OCI-M1 (cell line): ENCODE measurements at places on chromosomes 3 and 15.

DNA sequence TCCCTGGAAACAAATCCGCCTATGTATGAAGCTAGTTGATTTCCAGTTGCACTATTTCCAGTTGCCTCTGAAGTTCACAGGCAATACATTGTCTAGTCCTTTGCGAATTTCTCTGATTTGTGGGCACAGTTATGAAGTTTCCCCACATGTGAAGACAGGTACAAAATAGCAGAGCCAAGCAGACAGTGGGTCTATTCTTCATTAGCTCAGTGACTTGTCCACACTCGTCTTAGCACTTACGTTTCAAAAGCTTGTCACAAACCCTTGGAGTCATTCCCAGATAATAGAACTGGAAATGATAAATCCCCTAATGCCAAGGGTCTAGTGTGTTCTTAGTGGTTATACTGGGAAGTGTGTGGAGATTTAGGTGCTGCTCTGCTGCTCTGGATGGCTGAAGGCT is 14.5 kb downstream of the SRPRB start:
- DNase-seq: no peak

DNA sequence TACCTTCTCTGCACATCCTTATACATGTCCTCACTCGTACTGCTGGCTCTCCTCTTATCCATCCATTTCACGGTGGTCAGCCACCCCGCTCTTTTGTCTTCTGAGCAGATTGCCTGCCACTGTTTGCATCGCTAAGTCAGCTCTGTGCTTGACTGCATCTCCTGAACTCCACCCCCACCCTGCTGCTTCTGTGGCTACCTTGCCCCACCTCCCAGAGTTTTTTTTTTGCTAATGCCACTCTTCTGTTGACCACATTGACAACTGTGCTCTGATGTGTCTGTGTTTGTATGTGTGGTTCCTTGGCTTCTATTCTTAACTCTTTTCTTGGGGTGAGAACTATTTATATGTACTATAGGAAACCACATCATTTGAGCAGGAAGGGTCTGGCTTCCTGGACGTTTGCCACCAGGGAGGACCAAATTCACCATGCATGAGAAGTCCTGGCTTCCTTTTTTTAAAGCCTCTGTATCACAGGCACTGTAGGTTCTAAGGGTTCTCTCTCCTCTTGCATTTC is 12.8 kb upstream of the MTMR10 start:
- no peak for DNase-seq

DNA sequence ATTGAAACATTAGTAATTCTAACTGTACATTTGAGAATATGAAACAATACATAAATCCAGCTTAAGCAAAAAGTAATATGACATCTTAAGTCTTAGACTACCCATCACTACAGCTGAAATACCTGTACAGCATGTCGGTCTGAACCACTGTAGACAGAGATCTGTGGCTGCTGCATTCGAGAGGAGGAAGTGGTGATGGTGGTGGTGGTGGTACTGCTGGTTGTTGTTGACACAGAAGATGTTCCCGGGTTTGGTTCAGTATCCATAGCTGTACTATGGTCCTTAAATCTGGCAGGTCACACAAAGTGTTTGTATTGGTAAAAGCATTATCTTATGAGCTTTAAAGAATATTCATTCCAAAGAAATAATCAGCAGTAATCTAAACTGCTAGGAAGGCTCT is 2.9 kb downstream of the PHC3 start:
- DNase-seq: no peak

- no peak for DNase-seq
Measured at GRCh38 chr3:19961960-19962359, 15.1 kb downstream of the RAB5A start.

DNA sequence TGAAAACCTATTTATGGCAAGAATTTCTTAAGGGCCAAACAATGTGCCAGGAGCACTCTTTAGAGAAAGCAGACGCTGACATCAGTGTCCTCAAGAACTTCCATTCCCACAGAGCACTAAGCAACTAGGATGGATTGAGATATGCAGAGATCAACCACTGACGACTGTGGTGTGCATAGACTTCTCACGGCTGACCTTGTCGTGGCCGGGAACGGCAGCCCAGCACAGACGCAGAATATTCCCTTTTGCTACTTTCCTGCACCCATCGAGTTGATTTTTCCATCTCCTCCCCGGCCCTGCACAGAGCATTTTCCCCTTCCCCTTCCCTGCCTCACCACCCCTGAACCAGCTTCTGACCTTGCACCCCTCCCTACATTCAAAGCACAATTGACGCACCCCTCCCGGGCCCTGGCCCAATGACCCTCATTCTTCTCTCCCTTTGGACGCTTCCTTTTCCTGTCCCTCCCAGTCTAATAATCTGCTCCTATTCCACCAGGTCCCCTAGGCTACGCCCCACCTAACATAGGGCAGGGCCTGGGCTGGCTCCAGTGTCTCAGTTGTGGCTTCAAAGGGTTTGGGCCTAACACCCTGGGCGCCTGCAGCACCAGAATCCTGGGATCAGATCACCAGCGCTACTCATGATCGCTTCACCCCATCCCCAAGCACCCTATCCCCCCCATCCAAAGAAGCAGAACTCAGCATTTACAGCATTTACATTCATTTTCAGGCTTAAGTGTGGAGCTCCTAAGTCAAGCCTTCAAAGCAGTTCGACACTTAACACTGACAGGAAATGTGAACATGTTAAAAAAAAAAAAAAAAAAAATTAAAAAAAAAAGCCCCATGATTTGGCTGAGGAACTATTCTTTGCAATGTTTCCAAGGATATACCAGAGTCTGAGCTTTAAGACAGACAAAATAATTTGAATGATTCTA is 151.2 kb downstream of the FOXP1 start:
- no peak for DNase-seq

GRCh38 chr3:69665026-69665737 is 74.1 kb upstream of the MITF start:
- DNase-seq: peak; percentile 14

DNA sequence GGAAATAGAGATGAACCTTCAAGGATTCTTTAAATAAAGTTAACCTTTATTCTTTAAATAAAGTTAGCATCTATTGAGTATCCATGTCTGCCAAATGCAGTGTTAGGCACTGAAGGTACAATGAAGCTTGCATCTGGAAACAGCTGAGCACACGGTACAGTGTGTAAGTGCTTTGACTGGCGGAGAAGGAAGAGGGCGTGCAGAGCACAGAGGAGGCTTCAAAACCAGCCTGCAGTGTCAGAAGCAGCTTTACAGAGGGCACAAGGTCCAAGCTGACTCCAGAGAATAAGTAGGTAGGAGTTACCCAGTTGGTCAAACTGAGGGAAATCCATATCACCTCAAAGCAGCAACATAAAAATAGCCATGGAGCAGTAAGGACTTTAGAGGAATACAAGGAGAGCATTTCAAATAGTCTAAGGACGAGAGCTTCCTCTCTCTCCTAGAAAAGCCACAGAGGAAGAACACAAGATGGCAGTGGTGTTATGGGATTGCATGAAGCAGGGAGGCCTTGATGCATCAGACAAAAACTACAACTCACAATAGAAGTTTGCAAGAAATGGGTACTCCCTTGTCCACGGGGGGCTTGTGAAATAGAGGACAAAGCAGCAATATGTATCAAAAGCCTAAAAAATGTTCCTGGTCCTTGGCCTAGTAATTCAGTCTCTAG is 60.3 kb upstream of the PPP2R3A start:
- peak; percentile 3 for DNase-seq

- no peak for DNase-seq
Measured at GRCh38 chr3:28859897-28860296, 421.0 kb upstream of the RBMS3 start.

DNA sequence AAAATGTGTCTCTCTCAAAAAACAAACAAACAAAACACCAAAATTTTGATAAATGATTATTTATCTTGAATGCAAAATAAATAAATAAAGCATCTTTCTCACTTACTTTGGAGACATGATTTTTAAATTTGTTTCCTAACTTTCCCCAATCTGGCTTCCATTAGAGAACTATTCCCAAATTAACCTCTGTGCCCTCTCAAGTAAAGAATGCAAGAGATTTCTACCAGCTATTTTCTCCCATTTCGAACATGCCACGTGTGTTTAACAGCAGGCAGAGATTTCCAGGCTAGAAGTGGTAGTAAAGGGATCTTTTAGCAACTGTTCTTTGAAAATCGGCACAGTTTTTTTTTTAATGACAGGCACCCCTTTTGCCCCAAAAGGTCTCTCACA is 269.1 kb downstream of the SHQ1 start:
- no peak for DNase-seq

DNA sequence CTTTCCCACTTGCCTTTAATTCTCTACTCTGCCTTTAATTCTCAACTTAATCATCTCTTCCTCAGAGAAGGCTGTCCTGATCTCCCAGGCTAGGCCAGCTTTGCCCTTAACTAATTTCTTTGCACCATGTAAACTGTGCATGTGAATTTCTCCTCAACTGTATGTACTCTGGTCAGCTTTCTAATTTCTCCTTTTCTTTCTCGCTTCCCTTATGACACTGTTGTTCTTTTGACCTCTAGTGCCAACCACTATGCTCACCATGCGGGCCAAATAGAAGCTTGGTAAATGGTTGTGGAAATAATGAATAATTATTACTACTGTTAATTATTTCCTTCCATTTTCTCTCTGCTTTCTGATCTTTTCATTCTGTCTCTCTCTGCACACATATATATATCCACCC is 269.0 kb upstream of the CRBN start:
- DNase-seq: no peak

GRCh38 chr15:97141360-97141759 is 810.9 kb downstream of the NR2F2 start:
- DNase-seq: no peak

DNA sequence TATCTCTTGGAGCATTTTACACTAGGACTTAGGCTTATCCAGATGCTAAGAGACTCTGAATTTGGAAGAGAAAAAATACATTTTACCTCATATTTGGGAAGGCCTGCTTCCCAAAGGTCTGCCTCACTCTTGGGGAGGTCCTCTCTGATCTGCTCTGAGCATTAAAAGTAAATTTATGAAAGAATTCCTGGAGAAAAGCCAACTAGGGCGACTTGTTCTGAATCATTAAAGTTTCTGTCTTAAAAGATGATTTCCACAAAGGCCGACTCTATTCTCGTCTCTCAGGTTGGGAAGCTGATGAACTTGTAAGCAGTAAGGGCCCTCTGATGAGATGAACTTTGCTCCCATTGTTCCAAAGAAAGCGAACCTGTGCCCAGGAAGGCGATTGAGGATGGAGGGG is 48.7 kb upstream of the HES1 start:
- DNase-seq: no peak

DNA sequence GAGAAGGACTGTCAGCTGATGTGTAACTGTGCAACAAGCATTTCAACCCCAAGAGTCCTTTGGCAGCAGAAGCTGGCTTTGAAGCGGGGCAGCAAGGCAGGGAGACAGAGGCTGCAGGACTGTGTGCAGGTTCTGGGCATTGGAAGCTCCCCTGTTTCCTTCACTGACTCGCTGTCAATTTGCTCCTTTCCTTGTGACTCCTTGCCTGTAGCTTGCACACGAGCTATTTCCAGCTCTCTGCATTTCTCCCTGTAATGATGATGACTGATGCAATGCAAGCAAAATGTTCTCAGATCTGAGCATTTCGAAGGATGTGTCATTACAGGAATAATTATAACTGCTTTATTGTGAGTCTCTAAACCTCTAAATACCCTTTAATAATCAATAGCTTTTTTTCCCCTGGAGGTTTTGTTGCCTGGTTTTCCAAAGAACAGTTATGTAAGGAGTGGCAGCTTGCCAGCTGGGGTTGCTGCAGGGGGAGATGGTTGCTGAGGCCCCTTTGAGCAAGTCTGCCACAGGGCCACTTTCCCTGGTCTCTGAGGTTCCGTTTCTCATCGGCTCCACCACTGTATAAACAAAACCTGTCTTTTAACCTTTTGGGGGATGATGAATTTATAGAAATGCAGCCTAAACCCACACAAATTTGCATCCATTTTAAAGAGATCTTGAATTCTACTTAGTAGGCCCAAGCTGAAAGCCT is 2.8 kb downstream of the APOD start:
- no peak for DNase-seq

- DNase-seq: no peak
Measured at GRCh38 chr3:195245531-195245951, 25.4 kb downstream of the XXYLT1 start.

DNA sequence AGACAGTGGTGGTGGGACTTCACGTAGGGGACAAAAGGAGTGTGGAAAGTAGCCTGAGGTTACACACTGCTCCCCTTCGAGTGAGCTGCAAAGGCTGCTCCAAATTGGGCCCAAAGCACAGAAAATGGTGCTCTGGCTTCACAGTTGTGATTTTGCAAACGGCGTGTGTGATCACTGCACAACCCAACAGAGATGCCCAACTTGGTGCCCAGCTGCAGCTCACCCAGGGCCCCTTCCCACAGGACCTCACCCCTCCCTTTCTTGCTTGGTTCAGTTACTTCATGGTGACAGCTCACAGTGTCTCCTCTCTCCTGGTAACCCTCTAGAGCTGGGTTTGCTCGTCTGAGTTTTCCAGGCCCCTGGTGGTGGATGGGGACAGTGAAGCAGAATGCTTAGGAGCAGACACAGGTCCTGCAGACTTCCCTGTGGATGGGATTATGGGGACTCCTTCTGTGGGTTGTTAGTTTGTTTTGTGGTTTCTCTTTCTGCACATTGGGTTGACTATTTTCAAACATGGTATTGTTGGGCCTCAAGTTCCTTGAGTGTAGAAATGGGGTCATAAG is 98.3 kb downstream of the TOP2B start:
- DNase-seq: no peak

GRCh38 chr3:194064380-194065332 is 71.3 kb upstream of the HES1 start:
- no peak for DNase-seq

GRCh38 chr15:28079313-28079969 is 19.7 kb downstream of the OCA2 start:
- DNase-seq: no peak

DNA sequence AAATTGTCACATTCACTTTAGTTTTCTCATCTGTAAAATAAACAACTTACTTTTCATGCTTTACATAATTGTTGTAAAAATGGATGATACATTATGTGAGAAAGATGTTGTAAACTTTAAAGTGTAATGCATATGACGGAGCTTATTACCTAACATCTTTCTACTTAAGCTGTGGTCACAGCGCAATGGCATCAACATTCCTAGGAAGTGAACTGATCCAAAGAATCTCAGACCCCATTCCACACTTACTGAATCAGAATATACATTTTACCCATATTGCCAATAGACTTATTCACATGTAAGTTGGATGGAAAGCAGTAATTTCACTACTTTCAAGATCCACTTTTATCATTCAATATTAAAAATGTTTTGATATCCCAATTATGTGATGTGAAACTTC is 497.5 kb downstream of the FGF12 start:
- no peak for DNase-seq

- DNase-seq: peak; percentile 56
Measured at GRCh38 chr3:171375666-171376595, 84.3 kb downstream of the TNIK start.

- DNase-seq: no peak
Measured at GRCh38 chr3:104825116-104825515, 541.6 kb upstream of the ALCAM start.

- DNase-seq: no peak
Measured at GRCh38 chr3:101072300-101072699, 79.1 kb upstream of the ABI3BP start.

DNA sequence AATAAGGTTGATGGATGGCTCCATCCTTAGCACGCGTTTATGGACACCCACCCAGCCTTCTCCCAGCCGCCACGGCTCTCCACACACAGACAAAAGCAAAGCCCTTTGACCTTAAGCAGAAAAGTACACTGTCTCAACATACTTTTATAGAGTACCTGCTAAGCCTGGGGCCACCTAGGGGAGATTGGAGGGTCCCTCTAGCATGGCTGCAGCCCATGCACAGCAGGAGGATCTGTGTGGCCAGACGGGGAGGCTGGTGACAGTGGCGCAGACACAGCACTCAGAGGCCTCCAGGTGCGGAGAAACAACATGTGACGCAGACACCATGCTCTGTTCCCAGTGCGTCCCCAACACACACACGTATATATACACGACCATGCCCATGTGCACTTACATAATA is 174.9 kb downstream of the XXYLT1 start:
- no peak for DNase-seq
